ENCODE measurements at places on chromosomes 7 and 10.

DNA sequence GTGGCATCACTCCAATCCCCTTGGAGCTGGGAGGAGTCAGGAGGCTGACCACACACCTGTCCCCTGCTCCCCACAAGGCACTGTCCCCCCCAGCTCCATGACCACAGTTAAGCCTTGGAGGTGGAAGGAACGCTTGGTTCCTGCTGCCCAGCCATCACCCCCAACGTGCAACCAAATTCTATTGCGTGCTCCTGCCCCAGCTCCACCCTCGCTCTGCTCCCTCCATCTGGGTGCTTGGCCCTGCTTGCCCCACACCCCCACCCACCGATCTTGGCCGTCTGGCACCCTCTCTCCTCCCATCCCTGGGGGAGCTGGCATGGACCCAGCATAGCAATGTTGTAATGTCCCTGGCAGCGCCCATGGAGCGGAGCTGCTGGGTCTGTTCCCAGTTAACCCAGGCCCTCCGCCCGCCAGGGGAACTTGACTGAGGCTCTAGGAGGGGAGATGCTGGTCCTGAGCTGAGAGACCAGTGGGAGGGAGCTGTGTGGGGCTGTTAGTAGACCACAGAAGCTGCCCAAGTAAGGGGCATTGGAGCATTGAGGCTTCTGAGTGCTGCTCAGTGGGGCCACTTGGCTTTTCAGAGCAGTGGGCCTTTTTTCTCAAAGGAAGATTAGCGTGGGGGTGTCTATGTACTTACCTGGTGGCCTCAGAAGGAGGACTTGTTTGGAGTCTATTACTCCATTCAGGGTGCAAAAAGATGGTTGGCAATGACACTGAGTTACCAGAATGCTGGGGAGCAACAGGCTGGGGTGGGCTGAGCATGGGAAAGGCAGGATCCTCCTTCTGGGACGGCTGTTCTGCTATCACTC, 1.1 kb downstream of the EPHB6 start:
- no peak for DNase-seq

- DNase-seq: no peak
Measured at GRCh38 chr10:116723428-116724281, 18.7 kb downstream of the HSPA12A start.

- no peak for DNase-seq
Measured at GRCh38 chr10:109275960-109276359, 647.4 kb downstream of the XPNPEP1 start.

GRCh38 chr10:102613785-102614184, 30.5 kb upstream of the TRIM8 start:
- DNase-seq: no peak

DNA sequence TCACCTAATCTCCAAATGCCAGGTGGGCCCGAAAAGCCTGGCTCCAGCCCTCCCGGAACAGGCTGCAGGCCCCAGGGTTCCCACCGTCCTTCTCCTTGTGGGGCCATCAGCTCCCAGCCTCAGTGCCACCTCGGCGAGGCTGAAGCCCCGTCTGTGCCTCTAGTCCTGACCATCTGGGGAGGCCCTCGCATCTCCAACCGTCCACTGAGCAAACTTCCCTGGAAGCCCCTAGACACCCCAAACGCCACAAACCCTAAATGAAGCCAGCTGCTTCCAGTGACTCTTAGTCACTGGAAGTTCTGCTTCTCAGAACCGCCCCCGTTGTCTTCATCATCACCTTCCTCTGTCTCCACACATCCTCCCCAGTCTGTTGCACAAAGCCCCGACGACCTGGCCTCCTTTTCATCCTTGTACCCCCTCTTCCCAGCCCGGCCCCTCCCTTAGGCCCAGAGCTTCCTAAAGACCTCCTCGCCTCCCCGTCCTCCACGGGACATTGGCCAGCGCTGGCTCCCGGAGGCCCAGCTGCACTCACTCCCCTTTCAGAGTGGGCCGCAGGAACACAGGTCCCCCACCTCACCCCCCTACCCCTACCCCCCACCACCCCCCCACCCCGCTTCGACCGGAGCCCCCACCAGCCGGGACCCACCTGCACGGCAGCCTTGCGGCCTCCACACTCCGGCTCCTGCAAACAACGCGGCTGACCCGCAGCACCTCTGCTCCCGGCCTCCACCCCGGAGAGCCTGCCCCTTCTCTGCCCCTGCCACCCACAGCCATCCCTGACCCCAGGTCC, 1.1 kb upstream of the DIP2C start:
- no peak for DNase-seq

DNA sequence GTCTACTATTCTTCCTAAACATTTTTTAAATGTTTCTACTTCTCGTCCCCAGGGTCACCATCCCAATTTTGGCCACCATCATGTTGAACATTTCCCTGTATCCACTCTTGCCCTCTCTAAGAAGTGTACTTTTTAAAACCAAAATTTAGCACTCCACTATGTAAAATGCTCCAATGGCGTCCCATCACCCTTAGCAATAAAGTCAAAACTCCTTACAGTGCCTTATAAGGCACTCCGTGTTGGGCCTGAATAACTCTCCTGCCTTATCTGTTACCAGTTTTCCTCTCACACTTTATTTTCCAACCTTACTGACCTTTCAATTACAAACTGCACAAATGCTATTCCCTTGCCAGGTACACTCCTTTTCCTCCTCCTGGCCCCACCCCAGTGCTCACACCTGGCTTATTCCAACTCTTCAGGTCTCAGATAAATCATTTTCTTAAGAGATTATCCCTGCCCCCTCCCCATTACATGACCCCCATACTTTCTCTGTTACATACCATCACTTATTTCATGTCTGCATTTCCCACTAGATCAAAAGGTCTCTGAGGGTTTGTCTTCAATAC, 1.3 kb downstream of the TMEM168 start:
- no peak for DNase-seq

- DNase-seq: peak; percentile 64
Measured at GRCh38 chr10:44981172-44982113, 2.8 kb upstream of the DEPP1 start.

DNA sequence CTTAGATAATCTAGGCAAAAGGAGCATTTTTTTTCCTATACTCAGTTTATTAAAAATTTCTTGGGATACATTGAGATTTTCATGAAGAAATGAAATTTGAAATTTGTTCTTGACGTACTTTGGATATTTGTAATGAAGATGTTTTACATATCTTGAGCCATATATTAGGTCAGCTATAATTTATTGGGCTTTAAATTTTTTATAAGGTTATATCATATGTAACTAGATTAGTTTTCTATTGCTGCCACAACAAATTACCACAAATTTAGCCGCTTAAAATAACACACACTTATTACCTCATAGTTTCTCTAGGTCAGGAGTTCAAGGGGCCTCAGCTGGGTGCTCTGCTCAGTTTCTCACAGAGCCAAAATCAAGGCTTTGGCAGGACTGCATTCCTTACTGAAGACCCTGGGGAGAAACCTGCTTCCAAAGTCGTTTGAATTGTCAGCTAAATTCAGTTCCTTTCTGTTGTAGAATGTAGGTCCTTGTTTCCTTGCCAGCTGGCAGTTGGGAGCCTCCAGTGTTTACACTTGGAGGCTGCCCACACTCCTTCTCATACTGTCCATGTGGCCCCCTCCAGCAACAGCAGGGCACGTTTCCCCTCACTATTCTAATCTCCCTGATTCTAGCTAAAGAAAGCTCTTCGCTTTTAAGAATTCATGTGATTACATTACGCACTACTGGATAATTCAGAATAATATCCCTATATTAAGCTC, 42.6 kb upstream of the DNAH11 start:
- no peak for DNase-seq

DNA sequence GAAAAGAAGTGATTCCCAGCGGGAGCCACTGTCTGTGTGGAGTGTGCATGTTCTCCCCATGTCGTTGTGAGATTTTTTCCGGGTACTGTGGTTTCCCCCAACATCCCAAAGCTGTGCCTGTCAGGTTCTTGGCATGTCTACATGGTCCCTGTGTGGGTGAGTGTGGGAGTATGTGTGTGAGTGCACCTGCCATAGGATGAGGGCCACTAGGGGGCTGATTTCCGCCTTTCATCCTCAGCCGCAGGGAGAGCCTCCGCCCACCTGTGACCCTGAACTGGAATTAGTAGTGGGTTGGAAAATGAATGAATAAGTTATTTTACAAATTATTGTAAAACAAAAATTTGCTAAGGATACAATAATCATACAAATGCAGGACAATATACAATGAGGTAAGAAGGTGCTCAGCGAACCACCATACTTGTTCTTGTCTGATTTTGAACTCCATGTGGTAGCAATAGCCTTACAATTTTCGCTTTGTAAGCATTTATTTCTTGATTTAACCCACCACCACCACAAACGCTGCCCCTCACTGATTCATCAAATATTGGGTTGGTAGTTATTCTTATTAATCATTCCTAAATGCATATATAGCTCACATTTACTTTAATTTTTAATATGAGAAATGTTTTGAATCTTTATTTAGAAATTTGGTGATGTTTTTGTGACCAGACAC, 641.2 kb upstream of the VSTM2A start:
- DNase-seq: no peak

- no peak for DNase-seq
Measured at GRCh38 chr10:124743191-124744101, 732 bp downstream of the FAM53B start.

GRCh38 chr7:127995156-127995880, 35.9 kb downstream of the LRRC4 start:
- DNase-seq: no peak

- no peak for DNase-seq
Measured at GRCh38 chr10:130300608-130301020, 164.4 kb downstream of the GLRX3 start.

GRCh38 chr10:7054915-7055314, 355.9 kb downstream of the SFMBT2 start:
- no peak for DNase-seq

DNA sequence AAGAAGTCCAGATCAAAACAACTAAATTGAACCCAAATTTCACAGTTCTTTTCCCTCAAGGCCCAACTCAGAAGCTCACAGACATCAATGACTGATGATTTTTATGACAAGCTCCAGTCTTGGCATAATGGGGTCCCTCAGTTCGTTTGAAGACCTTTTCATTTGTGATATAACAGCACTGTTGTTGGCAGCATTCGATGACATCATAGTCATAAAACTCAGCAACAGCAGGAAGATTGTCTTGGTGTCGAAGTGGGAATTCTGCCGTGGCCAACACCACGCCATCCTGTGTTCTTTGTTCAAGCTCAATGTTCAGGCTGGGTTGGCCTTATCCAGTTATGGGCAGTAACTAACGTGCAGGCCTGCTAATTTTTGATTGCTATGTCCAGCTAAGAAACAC, 261.7 kb downstream of the C7orf25 start:
- DNase-seq: no peak

- no peak for DNase-seq
Measured at GRCh38 chr7:30679664-30680063, 2.6 kb downstream of the CRHR2 start.

- no peak for DNase-seq
Measured at GRCh38 chr7:130998993-130999602, 265.1 kb upstream of the KLF14 start.

GRCh38 chr10:120732643-120733313, 118.4 kb upstream of the WDR11 start:
- no peak for DNase-seq

- no peak for DNase-seq
Measured at GRCh38 chr7:157352516-157352915, 15.7 kb downstream of the DNAJB6 start.

All from fibroblast of skin of left quadriceps (primary cell).